ENCODE measurements at places on chromosomes 4 and X.

GRCh38 chrX:134998246-134998645 lies 7.5 kb downstream of the SMIM10 start:
- no peak for DNase-seq

DNA sequence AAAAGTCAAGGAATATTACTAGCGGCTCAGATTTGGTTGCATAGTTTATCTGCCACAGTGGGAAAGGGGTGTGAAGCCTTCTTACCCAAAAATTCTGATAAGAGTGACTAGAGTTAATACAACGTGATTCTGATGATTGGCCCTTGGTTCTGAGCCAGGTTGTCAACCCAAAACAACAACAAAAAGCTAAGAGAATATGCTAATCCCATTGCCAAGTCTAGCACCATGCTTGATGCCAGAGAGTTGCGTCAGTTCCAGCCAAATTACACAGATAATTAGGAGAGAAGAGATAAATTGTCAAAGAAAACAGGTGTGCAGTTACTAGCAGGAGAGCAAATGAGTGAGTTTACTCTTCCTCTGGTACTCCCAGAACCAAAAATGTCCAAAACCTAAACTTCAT lies 287.4 kb upstream of the AGA start:
- no peak for DNase-seq

GRCh38 chr4:8709729-8710360 lies 117.3 kb downstream of the CPZ start:
- DNase-seq = no peak

DNA sequence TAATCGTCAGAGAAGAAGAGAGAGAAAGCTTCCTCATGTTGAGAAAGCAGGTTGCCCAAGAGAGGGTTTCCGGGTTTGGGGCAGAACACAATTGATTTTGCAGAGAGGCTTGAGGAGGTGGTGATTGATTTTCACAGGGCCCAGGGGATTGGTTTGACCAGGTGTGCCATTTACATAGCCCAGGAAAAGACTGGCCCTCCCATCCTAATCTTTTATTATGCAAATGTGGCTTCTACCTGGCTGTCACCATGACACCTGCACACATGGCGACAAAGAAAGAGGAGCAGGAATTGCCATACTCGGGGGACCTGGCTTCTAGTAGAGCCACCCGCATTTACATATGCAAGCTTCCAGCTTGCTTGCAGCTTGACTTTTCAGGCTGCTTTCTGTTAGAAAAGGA lies 405.3 kb downstream of the PPP4R3C start:
- DNase-seq = no peak

- peak; percentile 4 for DNase-seq
Measured at GRCh38 chrX:150692831-150693724, at the start of gene MTMR1. Gene MTMR1 (plus strand): TSS chrX:150693396. CDS start chrX:150693531, 135 bp downstream.

DNA sequence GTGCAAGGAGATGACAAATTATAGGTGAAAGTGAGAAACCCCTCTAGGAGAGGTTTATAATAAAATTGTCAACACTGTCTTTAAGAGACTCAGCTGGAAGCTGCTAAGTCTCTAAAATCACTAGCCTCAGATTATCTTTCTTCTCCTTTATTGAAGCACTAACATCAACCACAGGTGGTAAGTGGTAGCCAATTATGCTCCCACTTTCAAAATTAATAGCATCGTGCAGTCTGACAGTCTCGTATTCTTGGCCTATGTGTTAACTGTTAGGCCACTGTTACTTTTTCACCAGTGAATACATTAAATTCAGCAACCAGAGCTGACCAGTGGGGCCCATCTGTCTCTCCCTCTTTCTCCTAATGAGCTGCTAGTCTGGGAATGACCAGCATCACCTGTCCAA lies 674.1 kb downstream of the RAPGEF2 start:
- no peak for DNase-seq

- DNase-seq = no peak
Measured at GRCh38 chr4:3660086-3660927, 105.9 kb upstream of the ADRA2C start.

- no peak for DNase-seq
Measured at GRCh38 chrX:21870494-21870893, 14.7 kb downstream of the YY2 start.

DNA sequence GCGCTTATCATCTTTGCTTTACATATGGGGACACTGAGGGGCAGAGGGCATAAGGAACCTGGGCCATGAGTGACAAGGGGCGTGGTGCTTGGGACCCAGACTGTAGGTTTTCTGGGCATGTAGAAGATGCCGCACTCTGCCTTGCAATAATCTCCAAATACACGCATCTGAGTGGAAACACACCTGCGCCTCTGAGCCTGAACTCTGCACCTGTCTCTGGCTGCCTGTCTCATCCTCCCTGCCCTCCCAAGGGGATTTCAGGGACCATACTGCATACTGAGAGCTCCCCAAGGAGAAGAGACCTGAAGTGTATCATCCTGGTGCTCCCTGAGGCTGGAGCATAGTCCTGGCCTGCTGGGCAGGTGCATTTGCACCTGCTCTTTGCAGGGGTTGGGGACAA lies 34.7 kb upstream of the ASMTL start:
- no peak for DNase-seq

DNA sequence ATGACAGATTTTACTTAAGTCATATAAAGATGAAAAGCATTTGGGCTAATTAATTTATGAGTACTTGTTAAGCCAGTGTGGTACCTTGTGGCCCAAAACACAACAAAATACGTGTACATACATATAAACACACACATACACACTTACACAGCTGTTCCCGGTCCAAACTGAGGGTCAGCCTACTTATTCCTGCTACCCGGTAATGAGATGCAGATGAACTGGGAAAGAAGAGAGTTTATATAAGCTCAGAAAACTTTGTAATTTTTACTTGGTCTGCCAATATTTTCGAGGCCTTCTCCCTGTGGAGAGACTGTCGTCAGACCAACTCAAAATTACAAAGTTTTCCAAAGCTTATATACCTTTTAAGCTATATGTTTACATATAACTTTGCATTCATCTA lies 25.8 kb upstream of the PBDC1 start:
- DNase-seq = no peak

DNA sequence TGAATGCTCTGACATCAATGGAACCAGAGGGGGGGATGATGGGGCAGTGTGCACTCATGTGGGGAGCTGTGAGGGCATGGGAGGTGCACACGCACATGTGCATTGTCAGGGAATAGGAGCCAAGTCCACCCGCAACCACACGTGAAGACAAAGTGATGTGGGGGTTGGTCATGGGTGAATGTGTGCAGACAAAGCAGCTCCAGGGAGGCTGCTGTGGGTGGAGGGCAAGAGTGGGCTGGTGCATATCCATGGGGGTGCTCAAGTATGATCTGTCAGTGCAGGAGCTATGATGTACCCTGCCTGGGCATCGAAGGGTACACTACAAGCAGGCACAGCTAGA lies 301.9 kb downstream of the TEX13C start:
- DNase-seq = no peak

DNA sequence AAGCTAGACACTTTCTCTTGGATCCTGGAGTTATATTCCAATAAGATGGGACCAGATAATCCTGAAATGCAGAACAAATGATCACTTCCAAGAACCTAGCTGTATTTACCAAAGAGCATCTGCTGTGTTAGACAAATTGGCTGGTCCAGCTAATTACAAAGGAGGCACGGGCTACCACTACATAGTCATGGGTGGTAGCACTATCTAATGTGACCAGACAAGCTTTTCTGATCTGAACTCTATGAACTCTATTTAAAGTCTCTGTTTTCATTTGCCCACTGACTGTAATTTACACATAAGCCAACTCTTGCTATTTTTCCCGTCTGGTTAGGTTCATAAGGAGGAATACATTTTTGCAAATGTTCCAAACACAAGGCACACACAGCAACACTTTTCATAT lies 34.6 kb downstream of the LNX1 start:
- no peak for DNase-seq

GRCh38 chr4:114941503-114941902 lies 171.9 kb downstream of the NDST4 start:
- DNase-seq = no peak

- DNase-seq = no peak
Measured at GRCh38 chr4:71841336-71841735, 57.5 kb upstream of the GC start.

DNA sequence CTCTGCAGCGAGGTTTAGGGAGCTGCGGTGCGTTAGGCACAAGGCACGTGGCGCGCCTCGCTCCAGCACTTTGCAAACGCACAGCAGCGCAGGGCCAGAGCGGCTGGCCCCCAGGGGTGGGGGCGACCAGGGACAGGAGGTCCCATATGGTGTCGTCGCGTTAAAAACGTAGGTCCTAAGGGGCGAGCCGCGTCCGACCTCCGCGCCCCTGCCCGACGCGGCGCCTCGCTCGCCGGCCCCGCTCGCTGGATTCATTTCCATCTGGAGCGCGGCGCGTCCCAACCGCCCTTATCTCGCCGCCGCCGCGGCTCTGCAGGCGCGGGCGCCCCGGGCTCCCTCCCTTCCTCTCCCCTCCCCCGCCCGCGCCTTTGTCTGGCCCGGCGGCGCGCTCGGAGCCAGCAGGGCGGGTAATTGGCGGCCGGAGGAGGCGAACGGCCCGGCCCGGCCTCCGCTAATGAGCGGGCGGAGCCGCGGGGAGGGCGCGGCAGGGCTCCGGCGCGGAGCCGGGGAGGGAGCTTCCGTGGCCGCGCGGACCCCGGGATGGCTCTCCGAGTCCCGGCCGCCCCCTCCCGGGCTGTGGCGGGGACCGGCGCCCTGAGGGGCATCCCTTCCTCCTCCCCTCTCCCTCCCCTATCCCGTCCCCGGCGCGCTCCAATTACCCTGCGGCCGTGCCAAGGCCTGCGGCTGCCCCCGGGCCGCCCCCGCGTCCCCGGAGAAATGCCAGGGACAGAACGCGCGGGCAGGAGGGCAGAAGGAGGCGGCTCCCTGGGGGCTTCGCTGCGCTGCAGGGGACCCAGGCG lies 409.0 kb downstream of the BCOR start:
- peak; percentile 49 for DNase-seq

Measured in nucleus accumbens (tissue), 56 donors.